ENCODE measurements at places on chromosomes 1 and 21.

DNA sequence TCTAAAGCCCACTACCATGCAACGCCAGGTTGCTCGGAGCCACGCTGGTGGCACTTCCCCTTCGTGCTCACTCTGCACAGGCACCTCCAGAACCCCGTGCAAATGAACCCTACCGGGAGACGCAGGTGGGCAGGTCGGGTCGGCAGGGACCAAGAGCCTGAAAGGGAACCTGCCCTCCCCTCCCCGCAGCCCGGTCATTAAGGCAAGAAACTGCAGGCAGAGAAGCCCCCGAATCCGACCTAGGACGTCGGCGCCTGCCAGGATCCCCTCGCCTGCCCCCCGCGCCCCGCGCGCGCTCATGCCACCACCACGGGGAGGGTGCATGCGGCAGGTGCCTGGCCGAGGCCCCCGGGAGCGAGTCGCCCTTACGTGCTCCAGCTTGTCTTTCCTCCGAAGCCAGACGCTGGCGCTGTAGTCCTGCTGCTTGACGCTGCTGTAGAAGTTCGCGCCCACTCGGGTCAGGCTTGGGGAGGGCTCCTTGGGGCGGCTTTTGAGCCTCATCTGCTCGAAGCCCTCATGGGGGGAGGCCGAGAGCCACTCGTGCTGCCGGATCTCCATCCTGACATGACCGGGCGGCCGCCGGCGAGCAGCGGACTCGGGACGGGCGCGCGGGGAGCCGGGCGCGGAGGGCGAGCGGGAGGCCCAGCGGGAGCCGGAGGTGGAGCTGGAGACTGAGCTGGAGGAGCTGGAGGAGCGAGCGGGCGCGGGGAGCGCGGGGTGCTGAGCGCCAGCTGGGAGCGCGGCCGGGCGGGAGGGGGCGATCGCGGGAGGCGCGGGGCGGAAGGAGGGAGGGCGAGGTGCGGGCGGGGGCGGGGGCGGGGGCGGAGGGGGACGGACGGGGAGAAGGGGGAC lies 552 bp downstream of the PLD5 start:
- no peak for DNase-seq

- DNase-seq = no peak
Observed at GRCh38 chr1:52368383-52369172, 2.6 kb upstream of the CC2D1B start.

DNA sequence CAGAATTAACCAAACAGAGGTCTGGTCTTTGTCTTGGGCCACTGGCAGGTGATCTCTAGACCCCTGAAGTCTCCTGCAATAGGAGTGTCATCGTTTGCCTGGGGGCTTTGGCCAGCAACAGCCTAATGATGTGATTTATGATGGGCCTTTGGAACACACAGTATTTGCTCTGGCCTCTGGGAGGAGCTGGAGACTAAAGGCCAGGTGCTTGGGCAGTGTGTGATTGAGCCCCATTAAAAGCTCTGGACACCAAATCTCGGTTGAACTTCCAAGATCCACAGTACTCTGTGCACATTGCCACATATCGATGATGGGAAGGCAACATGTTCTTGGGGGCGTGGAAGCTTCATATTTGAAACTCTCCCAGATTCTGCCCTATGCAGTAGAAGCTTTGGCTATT lies 32.0 kb upstream of the TLR5 start:
- no peak for DNase-seq

GRCh38 chr1:112234710-112235109 lies 161.3 kb upstream of the CTTNBP2NL start:
- no peak for DNase-seq

DNA sequence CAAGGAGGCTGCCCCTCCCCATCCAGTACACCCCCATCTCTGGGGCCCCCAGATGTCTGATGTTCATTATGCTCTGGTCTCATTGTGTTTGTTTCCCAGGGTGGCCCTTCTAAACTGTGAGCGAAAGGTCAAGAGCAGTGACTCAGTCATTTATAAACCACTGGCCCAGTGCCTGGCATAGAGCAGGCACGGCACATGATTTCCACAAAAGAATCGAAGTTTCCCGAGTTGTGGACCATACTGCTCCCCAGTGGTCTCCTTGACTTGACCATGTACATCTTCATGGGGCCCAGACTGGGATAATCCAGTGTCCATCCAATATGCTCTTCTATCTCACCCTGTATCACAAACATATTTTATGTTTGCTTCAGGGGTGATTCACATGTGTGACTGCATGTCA lies 153.3 kb downstream of the NR5A2 start:
- no peak for DNase-seq

GRCh38 chr1:199178646-199179045 lies 539.8 kb downstream of the PTPRC start:
- DNase-seq = no peak

DNA sequence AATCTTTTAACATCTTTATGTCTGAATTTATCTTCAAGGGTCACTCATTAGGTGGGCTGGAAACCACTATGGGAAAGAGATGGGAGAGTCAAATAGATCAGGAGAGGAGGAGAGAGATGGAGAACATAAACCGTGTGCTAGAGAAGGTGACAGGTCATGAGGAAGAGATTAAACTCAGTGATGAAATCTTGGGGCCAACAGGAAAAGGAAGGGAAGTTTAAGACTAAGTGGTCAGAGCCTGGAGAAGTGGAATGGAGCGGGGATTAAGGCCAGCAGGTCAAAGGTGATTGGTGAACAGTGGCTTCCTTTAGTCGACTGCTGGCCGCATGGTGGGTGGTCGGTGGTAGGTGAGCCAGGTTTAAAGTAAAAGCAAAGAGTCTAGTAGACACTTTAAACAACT lies 169.3 kb upstream of the IVNS1ABP start:
- no peak for DNase-seq

- DNase-seq = no peak
Observed at GRCh38 chr1:53462769-53463501, 3.7 kb downstream of the DMRTB1 start.

- DNase-seq = no peak
Observed at GRCh38 chr1:175449306-175449705, 256.7 kb upstream of the KIAA0040 start.

DNA sequence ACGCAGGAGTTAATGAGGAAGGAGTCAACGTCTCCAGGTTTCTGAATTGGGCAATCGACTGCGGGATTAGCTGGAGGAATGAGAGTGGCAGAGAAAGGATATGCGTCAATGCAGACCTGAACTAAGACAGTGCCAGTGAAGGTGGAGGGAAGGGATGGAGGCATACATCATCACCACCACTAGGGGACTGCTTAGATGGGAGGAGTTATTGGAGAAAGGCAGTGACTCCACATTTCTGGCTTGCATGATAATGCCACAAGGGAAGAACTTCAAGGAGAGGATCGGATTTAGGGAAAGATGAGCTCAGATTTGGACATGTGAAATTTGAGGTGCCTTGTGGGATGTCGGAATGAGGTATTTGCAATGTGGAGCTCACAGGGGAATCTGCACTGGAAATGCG lies 17.5 kb downstream of the VASH2 start:
- no peak for DNase-seq

DNA sequence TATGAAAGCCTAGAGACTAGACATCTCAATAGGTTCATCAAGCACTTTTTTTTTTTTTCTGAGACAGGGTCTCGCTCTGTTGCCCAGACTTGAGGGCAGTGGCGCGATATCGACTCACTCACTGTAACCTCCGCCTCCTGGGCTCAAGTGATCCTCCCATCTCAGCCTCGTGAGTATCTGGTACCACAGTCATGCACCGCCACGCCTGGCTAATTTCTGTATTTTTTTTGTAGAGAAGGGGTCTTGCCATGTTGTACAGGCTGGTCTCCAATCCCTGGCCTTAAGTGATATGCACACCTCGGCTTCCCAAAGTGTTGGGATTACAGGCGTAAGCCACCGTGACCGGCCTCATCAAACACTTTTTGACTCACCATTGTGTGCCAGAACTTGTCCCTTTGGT lies 613 bp upstream of the GPATCH4 start:
- no peak for DNase-seq

GRCh38 chr1:87150143-87150542 lies 178.5 kb upstream of the LMO4 start:
- no peak for DNase-seq
